Left renal pelvis (tissue), 4 donors: ENCODE measurements at places on chromosomes 5 and 9. TPM values are rescaled to one million over a fixed set of nuclear protein-coding genes. Genes with fewer than 3 reads are reported as not detected.

The UGT3A1 gene
- 137 TPM for polyA plus RNA-seq

- DNase-seq, result peak; percentile 57
Measured at GRCh38 chr5:112419164-112419985, at the start of gene EPB41L4A. Gene EPB41L4A (minus strand): TSS chr5:112419277. CDS start chr5:112419039, 238 bp downstream.

- peak; percentile 86 for DNase-seq
Measured at GRCh38 chr9:114082017-114082762, 4.1 kb upstream of the AMBP start.

DNA sequence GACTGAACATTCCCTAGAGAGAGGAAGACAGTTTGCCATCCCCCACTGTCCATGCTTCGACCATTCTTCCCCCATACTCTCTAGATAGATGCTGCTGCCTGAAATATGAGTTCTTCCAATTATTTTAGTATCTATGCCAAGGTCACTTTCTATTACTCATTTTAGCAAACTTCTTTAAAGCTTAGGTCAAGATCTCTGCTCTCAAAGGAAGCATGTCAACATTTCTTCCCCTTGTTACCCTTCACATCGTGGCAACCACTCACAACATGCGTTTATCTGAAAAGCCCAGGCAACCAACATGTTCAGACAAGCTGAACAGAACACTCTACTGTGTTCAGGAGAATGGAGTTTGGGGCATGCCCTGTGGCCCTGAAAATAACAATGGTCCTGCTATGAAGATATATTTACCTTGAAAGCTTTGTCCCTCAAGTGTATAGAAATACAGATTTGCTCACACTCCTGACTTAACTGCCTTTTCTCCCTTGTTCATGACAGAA lies 138.4 kb upstream of the KIF2A start:
- no peak for DNase-seq

DNA sequence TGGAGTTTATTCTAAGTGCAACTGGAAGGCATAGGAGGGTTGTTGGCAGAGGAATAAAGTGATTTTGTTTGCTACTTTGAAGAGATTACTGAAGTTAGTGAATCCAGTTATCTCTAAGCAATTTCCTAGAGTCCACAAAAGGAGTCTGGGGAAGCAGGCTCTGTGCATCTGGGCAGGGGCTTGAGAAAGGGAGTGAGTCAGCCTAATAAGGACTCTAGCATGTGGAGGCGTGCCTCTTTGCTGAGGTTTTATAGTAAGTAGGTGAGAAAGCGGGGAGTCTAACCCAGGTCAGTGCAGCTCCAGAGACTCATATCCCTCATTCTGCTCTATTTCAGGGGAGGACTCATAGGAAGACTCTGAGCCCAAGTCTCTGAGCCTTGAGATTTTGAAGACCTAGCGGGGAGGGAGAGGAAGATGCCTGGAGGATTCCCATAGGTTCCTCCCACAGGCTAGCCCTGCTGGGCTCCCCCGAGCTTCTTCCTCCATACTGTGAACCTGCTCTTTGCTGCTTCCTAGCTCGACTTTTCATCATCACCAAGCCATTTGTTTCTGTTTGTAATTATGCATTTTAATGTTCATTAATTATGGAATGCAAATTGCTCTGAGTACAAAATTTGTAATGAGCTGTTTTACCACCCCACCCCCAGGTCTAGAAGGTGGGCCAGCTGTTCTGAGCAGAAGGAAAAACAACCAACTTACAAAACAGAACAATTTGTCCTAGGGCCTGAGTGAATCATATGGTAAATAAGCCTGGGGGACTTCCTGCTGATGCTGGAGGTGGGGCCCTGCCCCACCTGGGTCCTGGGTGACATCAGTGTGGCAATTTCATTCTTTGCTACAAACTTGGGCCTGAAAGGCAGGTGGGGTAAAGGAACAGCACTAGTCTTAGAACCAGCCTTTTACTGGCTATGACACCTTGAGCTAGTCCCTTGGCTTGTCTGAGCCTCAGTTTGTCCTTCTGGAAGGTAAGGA lies 150.2 kb downstream of the TRIM32 start:
- DNase-seq, result no peak

The PCDHGB3 gene
- 2.8 TPM for polyA plus RNA-seq

GRCh38 chr5:143279698-143280097 lies 123.8 kb downstream of the NR3C1 start:
- DNase-seq, result no peak

GRCh38 chr9:4936277-4936676 lies 48.8 kb upstream of the JAK2 start:
- DNase-seq, result no peak

The CNTNAP3 gene
- polyA plus RNA-seq, result 5.1 TPM

DNA sequence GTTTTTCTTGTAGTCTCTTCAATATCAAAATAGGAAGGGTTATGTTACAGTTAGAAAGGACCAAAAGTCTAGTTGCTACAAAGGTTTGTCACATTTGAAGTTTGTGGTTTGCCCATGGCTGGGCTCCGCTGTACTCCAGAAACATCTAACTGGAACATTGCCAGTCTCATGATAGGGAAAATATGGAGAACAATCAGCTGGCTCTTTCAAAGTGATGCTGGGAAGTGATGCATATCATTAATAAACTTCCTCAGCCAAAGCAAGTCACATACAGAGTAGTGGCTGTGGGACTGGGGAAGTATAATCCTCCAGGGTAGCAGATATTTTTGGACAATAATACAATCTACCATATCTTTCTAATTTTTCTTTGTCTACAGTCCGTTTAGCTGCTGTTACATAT lies 8.8 kb downstream of the BTF3 start:
- DNase-seq, result no peak

The PCA3 gene
- polyA plus RNA-seq, result 2.1 TPM

DNA sequence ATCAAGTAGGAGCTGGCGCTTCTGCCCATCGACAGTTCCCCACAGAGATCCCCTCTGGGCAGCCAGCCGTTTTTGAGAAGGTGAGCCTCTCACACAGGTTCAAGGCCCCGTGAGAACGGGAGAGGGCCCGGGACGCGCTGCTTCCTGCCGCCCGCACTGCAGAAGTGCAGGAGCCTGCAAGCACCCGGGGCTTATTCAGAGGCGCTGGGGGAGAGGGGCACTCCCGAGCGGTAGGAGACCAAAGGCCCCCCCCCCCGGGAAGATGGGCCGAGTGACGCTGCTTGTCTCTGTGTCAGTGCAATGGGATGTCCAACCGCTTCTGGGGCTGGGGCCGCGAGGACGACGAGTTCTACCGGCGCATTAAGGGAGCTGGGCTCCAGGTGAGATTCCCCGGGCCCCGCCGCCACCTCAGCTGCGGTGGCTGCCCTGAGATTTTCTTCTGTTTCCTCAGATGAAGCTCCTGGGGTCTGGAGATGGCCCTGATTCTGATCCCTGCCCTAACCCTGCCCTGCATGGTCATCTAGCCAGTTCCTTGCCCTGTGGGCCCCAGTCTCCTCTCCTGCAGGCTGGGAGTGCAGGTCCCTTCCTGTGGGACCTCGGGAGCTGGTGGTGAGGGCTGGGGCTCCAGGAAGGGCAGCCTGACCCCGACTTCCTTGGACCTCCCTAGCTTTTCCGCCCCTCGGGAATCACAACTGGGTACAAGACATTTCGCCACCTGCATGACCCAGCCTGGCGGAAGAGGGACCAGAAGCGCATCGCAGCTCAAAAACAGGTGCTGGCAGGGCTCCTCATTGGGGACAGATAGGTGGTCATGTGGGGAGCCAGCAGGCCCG lies 8.5 kb downstream of the B4GALT7 start:
- no peak for DNase-seq

GRCh38 chr5:80835128-80835527 lies 125.0 kb upstream of the RASGRF2 start:
- no peak for DNase-seq

DNA sequence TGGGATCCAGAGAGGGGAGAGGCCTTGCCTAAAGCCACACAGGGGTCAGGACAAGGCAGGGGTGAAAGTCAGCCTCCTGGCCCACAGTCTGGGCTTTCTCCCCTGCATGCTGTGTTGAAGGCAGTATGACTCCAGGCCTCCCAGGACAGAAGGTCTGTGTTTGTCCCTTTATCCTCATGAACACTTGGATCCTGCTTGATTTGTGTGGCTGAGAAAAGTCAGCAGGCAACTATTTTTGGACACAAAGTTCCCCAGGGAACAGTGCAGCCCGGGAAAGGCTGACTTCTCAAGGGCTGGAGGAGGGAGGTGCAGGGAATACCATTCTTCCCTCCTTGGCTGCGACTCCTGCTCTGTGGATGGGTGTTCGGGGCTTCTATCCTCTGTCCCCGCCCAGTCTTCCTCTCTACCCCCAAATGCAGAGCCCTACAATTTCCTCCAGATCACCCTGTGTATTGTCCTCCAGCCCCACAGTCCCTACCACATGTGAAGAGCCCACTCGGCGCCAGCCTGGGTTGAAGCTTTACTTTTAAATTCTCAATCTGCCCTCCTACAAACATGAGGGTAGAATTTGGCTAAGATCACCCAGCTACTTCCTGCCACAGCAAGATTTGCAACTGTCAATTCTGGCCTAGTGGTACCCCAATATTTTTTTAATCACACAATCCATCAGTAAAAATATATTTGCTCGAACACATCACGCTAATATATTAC lies 4.1 kb downstream of the AKNA start:
- no peak for DNase-seq

GRCh38 chr5:57302643-57303042 lies 128.8 kb downstream of the GPBP1 start:
- DNase-seq, result no peak

The LTC4S gene
- 2.7 TPM for polyA plus RNA-seq

DNA sequence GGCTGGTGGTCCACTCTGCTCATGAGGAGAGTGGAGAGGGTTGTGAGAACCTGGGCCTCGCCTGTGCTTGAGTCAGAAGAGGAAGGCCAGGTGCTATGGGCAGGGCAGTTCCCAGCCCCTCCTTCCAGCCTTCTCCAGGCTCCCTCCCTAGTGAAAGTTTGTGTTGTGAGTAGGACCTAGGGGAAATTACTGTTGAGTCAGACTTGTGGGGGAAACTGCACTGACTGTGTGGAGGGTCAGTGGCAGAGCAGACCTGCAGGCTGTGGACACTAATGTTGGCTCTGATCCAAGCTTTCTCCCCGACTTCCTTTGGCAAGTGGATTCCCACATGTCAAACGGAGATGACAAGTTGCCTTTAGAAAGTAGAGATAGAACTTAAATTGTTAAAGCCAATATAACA lies 102.6 kb downstream of the ARHGAP26 start:
- no peak for DNase-seq
